ENCODE measurements at places on chromosomes 13 and 19.

DNA sequence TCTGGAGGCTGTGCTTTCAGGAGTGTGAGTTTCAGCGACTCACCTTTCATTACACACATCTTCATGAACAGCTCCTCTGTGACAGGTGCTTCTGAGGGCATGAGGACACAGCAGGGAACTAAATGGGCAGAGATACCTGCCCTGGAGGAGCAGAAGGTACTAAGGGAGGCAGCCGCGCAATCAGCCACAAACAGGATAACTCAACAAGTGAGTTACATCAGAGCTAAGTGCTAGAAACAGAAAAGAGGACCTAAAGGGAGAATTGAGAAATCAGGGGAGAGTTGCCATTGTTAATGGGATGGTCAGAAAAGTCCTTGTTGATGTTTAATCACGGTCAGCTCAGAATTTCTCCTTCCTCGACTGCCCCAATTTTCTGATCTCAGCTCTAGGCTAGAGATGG lies 42.5 kb downstream of the SYDE1 start:
- DNase-seq = no peak

DNA sequence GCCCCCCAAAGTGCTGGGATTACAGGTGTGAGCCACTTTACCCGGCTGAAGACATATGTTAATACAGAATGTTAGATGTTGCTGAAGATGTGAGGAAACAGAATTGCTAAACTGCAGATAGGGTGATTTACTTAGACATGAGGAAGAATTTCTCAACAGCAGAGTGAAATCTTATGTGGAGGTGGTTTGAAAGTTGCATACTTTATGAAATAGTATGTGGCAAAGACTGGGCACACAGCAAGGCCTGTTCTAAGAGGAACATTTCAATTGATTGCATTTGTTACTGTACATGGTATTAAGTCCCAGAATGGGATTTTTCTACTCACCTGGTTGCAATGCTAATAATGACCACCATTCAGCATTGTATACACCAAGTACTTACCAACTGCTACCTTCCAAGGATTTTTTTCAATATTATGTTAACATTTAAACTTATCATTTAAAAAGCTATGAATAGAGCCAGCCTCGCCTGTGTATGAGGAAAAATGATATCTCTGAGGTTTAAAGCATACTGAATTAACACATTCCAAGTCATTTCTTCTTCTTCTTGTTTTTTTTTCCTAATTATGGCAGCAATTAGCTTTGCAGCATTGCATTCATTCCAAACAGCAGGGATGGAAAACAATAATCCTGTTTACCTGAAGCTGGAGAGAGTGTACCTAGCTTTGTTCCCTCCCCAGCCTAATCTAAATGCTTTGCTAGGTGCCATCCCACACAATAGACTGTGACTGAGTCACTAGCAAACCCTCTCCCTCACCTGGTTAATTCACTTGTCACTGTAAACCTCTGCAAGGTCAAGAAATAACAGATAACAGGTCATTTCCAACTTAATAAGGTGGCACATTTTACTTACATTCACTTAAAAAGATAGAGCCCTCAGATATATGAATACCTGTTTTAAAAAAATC lies 19.4 kb upstream of the KLF5 start:
- no peak for DNase-seq

DNA sequence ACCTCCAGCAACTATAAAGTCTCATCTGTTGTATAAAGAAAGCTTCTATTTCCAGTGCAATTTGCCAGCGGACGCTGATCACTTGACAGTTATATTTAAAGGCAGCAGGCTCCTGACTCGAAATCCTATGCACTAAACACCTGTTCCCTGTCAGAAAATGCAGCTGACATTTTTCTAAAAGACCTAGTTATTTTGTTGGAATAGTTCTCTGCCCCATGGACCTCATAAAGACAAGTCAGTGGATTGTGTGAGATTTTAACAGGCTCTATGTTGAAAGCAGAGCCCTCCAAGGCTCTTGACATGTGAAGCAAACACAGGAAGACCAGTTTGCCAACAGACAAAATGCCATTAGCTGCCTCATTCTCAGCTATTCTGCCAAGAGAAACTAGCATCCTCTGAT lies 304.7 kb upstream of the KLF12 start:
- DNase-seq = no peak

DNA sequence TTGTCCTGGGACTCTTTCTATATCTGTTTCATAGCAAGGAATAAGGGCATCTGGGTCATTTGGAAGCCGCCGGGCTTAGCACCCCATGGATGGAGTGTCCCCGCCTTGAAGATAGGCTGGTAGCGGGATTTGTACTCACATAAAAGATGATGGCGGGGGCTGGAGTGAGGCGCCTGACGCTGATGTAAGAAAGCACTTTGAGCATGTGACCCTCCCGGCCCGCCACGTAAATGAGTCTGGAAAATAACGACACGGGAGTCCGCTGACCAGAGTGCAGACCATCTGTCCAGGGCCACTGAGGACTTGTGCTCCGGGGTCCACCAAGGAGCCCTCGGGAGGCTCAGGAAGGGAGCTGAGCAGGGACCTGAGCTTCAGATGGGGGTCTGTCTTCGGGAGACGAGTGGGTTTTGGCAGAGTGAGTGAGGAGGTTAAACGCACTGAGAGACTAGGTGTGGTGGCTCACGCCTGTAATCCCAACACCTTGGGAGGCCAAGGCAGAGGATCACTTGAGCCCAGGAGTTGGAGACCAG lies 25.8 kb downstream of the SLC7A9 start:
- no peak for DNase-seq

- DNase-seq = peak; percentile 57
These were observed 14.2 kb upstream of the LATS2 start for GRCh38 chr13:21075379-21076249.

GRCh38 chr13:93948162-93948922 lies 531.1 kb downstream of the DCT start:
- no peak for DNase-seq

GRCh38 chr19:4717966-4718701 lies 5.5 kb downstream of the DPP9 start:
- DNase-seq = no peak

DNA sequence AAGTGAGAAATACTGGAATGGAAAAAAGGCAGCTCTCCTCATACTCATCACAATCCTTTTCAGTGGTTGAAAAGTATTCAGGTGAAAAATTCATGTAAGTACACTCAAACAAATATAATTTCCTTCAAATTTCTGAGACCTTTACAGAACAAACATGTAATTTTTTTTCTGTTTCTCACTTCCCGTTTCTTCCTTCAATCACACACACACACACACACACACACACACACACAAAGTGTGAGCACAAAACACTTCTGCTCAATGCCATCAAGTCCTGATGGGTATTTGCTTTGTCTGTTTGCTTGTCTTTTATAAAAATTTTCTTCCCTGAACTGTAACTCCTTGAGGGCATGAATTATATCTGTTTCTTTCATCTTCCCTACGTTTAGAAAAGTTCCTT lies 110.6 kb downstream of the LIG4 start:
- no peak for DNase-seq

- DNase-seq = no peak
These were observed 30.8 kb upstream of the ZNRF4 start for GRCh38 chr19:5424192-5424973.

- no peak for DNase-seq
These were observed at the start of gene HCST for GRCh38 chr19:35901854-35902661. HCST (plus strand) TSS chr19:35902529; CDS start chr19:35902594, 65 bp downstream.

- no peak for DNase-seq
These were observed 120.6 kb upstream of the GPR12 start for GRCh38 chr13:26881154-26881553.

DNA sequence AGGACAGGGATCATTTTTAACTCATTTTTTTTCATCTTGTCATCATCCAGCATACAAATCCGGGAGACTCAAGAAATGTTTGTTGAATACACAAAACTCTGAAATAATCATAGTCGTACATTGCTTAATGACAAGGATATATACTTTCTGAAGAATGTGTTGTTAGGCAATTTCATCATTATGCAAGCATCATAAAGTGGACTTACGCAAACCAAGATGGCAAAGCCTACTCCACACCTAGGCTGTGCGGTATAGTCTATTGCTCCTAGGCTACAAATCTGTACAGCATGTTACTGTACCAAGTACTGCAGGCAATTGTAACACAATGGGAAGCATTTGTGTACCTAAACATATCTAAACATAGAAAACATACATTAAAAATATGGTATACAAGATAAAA lies 264.1 kb downstream of the TSHZ3 start:
- no peak for DNase-seq

GRCh38 chr19:20478936-20479335 lies 86.6 kb downstream of the ZNF737 start:
- no peak for DNase-seq

Data from mesenchymal stem cell (in vitro differentiated cells and primary cell).